B cell (primary cell): ENCODE measurements at places on chromosomes 5 and 9. TPM values are rescaled to one million over a fixed set of nuclear protein-coding genes. Genes with fewer than 3 reads are reported as not detected.

Gene KCNN2
- not detected in 2 replicates for total RNA-seq

Gene ISL1
- total RNA-seq = not detected in 2 replicates

Gene SPEF2
- total RNA-seq = 0.59 and 1.00 TPM in 2 replicates

Gene LEAP2
- 5.4 and 5.9 TPM in 2 replicates for total RNA-seq

Gene CCDC171
- 5.1 and 6.3 TPM in 2 replicates for total RNA-seq

Gene SPINK7
- not detected in 2 replicates for total RNA-seq

Gene SIT1
- total RNA-seq = 38.5 and 39.5 TPM in 2 replicates

Gene OXCT1
- 34.9 and 35.6 TPM in 2 replicates for total RNA-seq
